Cardiac ventricle fibroblast (primary cell): ENCODE measurements at places on chromosomes 2 and 18. TPM values are rescaled to one million over a fixed set of nuclear protein-coding genes. Genes with fewer than 3 reads are reported as not detected.

ACVR1 gene
- total RNA-seq: 24.8 and 26.2 TPM in 2 replicates

IRS1 gene
- 15.6 and 20.6 TPM in 2 replicates for total RNA-seq

PCARE gene
- not detected in 2 replicates for total RNA-seq

GREB1 gene
- total RNA-seq: 1.7 and 2.3 TPM in 2 replicates

CTAGE1 gene
- not detected in 2 replicates for total RNA-seq

PLGLB1 gene
- 0.25 and 2.0 TPM in 2 replicates for total RNA-seq

RGPD8 gene
- 6.4 and 6.7 TPM in 2 replicates for total RNA-seq

HMSD gene
- total RNA-seq: not detected in 2 replicates

CMPK2 gene
- total RNA-seq: 0.31 and 3.2 TPM in 2 replicates

SF3B6 gene
- total RNA-seq: 137 and 168 TPM in 2 replicates

XIRP2 gene
- total RNA-seq: not detected in 2 replicates

ZNF2 gene
- 5.2 and 6.3 TPM in 2 replicates for total RNA-seq

DHRS9 gene
- total RNA-seq: 0.34 and 0.69 TPM in 2 replicates

SCTR gene
- total RNA-seq: not detected in 2 replicates

STEAP3 gene
- 3.1 and 6.1 TPM in 2 replicates for total RNA-seq

GKN1 gene
- total RNA-seq: not detected in 2 replicates

APCDD1 gene
- 27.2 and 63.5 TPM in 2 replicates for total RNA-seq

RPRD1A gene
- 18.1 and 23.2 TPM in 2 replicates for total RNA-seq

FEV gene
- not detected in 2 replicates for total RNA-seq

IL1RL1 gene
- total RNA-seq: 2.3 and 2.4 TPM in 2 replicates

RFX8 gene
- total RNA-seq: 0.34 TPM in 1 of 2 replicates, not detected in the other

SERPINB3 gene
- total RNA-seq: not detected in 2 replicates

IL18RAP gene
- 0.34 TPM in 1 of 2 replicates, not detected in the other for total RNA-seq

RNASEH1 gene
- total RNA-seq: 16.5 and 19.3 TPM in 2 replicates

ANO7 gene
- total RNA-seq: 0.73 and 1.00 TPM in 2 replicates

FHOD3 gene
- 0.10 TPM in 1 of 2 replicates, not detected in the other for total RNA-seq

DPP4 gene
- total RNA-seq: 101 and 106 TPM in 2 replicates

CNTNAP5 gene
- total RNA-seq: not detected in 2 replicates

PLCL1 gene
- total RNA-seq: 15.5 and 16.7 TPM in 2 replicates

SKOR2 gene
- total RNA-seq: not detected in 2 replicates

ALLC gene
- total RNA-seq: not detected in 2 replicates

CTLA4 gene
- total RNA-seq: 0.12 and 0.78 TPM in 2 replicates

FER1L5 gene
- 0.10 and 0.37 TPM in 2 replicates for total RNA-seq

HRH4 gene
- total RNA-seq: 0.10 TPM in 1 of 2 replicates, not detected in the other

CCDC68 gene
- 1.5 and 2.4 TPM in 2 replicates for total RNA-seq

CAPN14 gene
- not detected in 2 replicates for total RNA-seq

BCL2 gene
- total RNA-seq: 3.4 and 8.3 TPM in 2 replicates

C1GALT1C1L gene
- total RNA-seq: 0.25 and 0.39 TPM in 2 replicates

RBKS gene
- total RNA-seq: 0.75 and 1.3 TPM in 2 replicates

REG1B gene
- not detected in 2 replicates for total RNA-seq

CYBRD1 gene
- total RNA-seq: 319 and 355 TPM in 2 replicates

CRYGC gene
- not detected in 2 replicates for total RNA-seq

GPR35 gene
- not detected in 2 replicates for total RNA-seq

GULP1 gene
- total RNA-seq: 2.4 and 3.2 TPM in 2 replicates

STK25 gene
- total RNA-seq: 77.5 and 146 TPM in 2 replicates

GRHL1 gene
- total RNA-seq: not detected in 2 replicates

SLC4A5 gene
- 0.34 and 1.7 TPM in 2 replicates for total RNA-seq

TMEM163 gene
- 0.06 TPM in 1 of 2 replicates, not detected in the other for total RNA-seq

SMC6 gene
- 9.4 and 9.5 TPM in 2 replicates for total RNA-seq

SRBD1 gene
- total RNA-seq: 8.9 and 12.5 TPM in 2 replicates

HNMT gene
- total RNA-seq: 50.9 and 58.9 TPM in 2 replicates
